ENCODE measurements at places on chromosomes 6 and 20.

DNA sequence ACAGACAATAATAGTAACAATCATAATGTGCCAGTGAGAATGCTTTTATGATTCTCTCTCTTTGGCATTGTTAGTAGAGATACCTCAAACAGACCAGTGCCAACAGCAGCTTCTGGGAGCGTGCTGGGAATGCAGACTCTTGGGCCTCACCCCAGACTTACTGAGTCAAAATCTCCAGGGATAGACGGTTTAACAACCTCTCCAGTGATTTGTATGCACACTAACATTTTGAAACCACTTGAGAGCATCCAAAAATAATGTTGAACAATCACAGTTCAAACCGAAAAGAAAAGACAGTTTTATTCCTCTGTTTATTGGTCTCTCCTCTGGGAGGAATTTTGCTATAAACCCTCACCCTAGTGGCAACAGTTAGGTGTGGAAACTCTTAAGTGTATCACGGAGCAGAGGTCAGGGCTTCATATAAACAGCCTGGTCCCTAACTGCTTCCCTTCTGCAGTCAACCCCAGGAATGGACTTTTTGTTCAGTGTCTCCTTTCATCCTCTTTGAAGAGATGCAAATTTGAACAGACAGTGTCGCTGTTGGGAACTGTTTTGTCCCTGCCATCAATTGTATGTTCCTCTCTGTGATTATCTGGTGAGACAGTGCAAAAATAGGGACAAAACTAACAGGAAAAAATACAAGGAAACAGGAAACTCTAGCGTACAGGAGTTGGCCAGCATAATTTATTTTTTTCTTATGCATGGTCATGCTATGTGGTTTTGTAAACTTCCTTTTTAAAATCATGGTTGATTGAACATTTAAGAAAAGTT lies 162.4 kb upstream of the BTBD3 start:
- no peak for DNase-seq

DNA sequence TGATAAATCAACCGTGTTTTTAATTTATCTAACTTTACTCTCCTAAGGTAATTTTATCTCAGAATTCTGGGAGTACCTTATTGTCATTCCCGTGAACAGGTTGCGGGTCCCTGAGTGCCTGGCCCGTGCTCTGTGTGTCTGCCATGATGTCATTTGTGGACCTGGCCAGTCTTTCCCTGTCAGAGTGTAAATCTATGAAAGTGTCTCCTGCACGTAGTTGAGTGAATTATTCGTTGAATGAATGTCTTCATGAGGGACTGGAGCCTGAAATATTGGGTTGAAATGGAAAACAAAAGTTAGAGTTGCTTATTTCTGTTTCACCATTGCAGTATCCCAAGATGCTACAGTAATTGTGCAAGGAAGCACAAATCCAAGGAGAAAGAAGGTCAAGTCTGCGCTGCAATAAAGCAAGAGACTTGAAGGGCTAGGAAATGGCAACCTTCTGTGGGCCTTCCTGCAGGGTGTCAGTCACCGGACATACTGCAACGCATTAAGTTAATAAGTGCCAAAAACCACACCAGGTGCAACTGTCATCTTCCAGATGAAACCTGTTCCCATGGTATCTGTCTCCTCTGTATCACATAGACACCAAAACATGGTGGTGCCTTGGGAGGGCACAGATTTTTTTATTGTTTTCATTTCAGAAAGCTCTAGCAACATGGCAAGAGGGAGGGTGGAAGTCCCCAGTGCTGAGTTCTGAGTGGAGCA lies 135.5 kb downstream of the ZDHHC14 start:
- no peak for DNase-seq

DNA sequence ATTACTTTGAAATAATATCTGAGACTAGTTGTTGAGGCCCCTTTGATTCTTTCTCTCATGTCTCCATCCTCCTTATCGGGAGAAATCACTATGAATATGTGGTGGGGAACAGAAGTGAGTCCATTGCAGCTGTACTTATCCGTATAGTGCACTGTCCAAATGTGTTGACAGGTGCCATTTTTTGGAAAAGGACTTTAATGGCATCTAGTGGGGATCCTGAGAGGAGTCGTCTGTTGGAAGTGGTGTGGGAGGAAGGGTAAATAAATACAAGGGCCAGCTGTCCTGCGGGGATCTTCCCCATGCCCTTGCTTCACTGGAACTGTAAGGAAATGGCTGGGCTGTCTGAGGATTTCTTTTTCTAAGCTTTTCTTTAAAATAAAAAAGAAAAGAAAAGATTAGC lies 19.4 kb downstream of the TPX2 start:
- no peak for DNase-seq

- DNase-seq = no peak
Observed at GRCh38 chr6:168206661-168207274, 112.8 kb downstream of the DACT2 start.

DNA sequence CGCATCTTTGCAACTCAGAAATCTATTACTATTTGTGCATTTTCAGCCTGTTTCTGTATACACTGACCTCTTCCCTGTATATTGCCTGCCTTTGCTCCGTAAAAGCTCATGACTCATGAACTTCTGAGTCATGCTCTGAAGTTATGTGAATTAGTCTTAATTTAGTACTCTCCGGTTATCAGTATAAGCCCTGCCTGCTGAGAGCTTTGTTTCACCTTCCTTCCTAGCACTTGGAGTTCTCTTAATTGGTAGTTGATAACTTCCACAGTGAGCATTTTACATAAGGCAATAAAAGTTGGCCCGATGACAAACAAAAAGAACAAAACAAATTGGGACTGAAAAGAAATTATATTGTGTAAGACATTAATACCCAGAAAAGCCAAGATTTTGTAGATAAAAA lies 231.4 kb downstream of the GJA1 start:
- DNase-seq = no peak

DNA sequence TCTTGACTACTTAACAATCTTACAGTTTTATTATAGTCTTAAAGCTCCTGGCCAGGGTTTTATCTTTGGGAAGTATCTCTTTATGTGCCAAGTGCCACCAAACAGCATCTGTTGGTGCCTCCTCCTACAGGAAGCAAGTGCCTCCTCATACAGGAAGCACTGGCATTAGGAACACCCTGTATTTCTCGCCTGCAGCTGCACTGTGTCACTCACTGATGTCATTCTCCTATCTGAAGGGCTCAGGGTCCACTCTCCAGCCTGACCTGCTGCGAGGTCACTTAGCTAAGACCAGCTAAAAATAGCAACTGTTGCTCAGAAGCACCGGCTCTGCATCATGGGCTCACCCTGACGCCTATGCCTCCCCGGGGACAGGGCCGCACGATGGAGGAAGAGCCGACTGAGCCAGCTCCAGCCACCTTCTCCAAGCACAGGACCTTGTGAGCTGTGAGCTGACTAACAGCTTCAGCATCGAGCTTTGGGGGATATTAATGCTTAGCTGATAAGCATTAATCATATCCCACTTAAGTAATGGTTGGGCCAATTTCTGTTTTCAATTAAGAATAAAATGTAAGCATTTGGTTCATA lies 66.3 kb upstream of the CD93 start:
- no peak for DNase-seq

GRCh38 chr20:56690531-56691175 lies 61.5 kb downstream of the TFAP2C start:
- DNase-seq = no peak

DNA sequence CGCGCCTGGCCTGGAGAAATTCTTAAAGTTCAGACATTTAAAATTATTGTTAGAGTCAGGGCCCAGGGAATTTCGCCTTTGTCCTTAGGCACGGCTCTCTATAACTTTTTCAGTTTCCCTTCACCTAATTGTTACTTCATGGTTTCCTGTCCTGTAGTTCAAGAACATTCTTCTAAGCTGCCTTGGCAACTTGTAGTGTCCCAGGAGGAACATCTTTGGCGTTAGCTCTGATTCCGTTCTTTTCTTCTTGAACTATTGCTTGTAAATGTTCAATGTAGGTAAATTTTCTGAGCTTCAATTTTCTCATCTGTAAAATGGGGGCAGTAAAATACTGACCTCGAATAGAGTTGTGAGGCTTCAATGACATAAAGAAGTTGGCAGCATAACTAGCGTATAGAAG lies 41.8 kb downstream of the TIAM2 start:
- DNase-seq = no peak

DNA sequence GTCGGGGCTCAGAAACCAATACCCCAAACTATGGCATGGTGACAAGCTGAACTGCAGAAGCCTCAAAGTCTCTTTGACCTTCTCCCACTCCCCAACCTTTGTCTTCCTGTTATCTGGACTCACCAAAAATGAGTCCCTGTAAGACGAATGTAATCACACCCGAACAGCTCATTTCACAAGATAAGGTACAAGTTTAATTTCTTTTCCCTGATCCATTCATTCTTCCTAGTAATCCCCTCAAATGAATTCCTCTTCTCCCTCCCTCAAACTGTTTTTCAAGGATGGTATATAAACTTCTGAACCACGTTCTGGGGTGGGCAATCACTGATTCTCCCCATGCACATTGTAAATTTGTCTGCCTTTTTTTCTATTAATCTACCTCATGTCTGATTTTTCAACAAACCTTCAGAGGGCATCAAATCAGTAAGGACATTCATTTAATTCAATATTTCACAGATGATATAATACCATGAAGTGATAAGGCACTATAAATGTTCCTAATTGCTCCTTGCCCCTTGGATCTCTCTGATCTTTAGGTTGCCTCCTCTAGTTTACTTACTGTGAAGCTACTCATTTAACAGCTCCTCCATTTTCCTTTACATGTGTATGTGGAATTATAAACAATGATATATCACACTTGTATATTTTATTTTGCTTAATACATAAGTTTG lies 77.2 kb downstream of the OR2B2 start:
- no peak for DNase-seq

All from caudate nucleus (tissue), 63 donors.